ENCODE measurements at places on chromosomes 12 and 14.

- no peak for DNase-seq
These were observed 145.8 kb downstream of the RBM19 start for GRCh38 chr12:113820309-113820708.

GRCh38 chr12:2288001-2288400, 235.2 kb downstream of the CACNA1C start:
- DNase-seq, result no peak

DNA sequence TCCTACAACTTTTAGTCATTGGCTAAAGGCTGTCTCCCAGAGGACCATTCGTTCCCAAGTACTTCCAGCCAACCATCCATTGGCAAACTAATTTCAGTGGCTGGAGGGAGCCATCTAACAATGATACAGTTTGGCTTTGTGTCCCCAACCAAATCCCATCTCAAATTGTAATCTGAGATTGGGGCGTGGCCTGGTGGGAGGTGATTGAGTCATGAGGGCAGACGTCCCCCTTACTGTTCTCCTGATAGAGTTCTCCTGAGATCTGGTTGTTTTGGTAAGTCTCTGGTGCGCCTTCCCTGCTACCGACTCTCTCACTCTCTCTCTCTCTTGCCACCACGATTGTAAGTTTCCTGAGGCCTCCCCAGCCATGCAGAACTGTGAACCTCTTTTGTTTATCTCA, 99.7 kb upstream of the FUT8 start:
- no peak for DNase-seq

- DNase-seq, result no peak
These were observed 2.6 kb upstream of the KLRK1 start for GRCh38 chr12:10392394-10392930.

DNA sequence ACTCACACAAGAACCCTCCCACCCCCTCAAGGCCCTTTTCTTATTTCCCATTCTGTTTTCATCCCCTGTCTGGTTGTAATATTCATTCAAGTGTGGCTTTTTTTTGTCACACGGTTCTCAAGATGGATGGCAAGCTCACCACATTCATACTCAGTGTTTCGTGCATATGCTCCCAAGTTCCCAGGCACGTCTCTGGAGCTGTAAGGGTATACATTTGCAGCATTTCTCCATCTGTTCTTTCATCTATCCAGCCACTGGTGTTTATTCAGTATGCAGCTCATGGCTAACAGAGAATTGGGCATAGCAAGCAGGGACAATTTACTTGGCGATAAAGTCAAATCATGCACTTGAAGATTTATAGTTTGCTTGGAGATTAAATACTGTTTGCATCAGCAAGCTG, 212.1 kb downstream of the GRIN2B start:
- no peak for DNase-seq

GRCh38 chr12:62760779-62761178, 174.2 kb downstream of the PPM1H start:
- no peak for DNase-seq

DNA sequence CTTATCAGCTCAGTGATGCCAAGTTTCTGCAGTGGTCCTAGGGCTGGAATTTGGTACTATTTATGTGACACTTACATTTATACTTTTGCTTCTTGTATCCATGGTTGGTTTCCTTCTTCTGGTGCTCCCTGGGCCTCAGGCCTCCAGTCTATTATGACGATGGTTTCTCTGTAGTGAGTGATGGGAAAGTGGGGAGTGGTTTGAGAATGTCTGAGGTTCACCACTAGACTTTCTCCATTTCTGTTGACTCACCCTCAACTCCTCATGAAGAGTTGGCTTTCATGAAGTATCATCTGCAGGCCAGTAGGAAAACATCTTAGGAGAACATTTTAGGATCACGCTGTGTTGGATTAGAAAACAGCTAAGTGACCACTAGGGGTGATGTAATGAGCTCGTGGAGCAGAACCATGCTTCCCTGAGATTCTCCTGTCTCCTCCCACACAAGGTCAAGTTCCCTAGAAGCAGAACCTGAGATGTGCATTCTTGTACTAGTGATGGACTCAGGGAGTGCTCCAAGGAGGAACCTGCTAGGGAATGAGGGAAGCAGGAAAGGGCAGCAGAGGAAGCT, 32.1 kb downstream of the RPH3A start:
- no peak for DNase-seq

DNA sequence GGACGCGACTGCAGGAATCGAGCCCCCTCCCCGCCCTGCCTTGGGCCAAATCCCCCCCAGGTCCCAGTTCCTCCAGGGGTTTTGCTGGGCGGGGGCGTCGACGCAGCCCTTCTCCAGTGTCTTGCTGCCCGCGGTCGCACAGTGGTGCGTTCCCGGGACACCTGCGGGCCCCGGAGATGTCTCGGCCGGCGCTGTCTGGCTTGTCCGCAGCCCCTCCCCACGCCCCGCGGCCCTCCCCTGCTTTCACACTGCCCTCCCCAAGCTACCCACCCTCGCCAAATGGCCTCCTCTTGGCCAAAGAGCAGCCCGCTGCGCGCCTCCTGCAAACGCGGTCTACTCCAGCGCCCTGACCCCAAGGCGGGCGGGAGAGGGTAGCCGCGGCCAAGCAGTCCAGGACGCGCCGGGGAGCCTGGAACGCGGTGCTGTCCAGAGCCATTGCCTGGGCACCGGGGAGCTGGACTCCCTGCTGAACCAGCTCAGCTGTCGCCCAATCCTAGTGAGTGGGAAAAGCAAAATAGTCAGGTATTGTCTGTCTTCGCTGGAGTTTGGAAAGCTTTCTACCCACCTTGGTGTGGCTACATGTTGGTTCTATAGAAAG, 122.0 kb downstream of the AACS start:
- DNase-seq, result no peak

DNA sequence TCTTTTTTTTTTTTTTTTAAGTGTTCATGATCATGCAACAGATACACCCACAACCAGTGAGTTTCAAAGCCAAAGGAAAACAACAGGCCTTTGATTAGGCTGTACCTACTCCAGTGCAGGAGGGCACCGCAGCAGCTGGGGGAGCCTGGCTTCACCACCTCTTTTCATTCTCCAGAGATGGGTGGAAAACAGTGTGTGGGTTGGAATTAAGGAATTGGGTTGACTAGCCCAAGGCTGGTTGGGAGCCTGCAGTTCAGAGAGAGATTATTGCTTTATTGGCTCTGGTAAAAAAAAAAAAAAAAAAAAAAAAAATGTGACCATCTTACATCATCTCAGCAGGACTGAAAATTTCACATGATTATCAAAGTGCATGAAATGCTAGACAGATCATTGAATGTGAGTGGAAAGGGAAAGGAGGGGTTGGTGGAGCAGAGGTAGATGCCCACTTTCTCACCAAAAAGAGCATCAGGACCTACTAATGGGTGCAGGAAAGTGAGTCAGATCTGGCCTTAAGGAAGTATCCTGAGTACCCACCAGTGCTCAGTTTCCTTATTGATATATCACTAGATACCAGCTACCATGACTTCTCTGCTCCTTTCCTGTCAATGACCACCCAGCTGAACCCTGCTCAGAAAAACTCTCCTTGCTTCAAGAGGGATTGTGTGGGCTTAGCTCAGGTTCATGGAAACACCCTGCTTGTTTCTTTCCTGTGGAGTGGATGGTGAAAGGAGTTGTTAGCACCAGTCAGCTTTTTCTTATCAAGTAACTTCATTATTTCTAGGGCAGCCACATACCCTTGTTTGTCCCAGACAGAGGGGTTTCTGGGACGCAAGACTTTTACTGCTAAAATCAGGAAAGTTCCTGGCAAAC, 54.8 kb upstream of the DYRK2 start:
- no peak for DNase-seq

DNA sequence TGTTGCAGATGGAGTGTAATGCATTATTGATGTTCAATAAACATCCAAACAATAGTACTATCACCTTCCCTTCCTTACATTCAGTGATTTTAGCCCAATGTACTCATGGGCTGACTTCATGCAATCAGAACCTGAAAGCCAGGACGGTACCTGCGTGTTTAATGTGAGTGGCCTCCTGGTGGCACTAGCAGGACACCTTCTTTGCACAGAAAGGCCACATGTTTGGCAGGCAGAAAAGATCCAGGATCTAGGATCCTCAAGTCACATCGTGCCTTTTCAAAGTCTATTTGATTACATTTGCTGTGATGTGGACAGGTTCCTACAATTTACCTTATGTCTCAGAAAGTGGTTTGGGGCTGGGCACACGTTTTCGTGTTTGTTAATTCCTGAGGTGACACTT, 82.9 kb downstream of the NEDD1 start:
- no peak for DNase-seq

GRCh38 chr14:96445844-96446710, 54.1 kb downstream of the AK7 start:
- no peak for DNase-seq
